Nephron progenitor cell (in vitro differentiated cells): ENCODE measurements at places on chromosomes 16 and 17.

DNA sequence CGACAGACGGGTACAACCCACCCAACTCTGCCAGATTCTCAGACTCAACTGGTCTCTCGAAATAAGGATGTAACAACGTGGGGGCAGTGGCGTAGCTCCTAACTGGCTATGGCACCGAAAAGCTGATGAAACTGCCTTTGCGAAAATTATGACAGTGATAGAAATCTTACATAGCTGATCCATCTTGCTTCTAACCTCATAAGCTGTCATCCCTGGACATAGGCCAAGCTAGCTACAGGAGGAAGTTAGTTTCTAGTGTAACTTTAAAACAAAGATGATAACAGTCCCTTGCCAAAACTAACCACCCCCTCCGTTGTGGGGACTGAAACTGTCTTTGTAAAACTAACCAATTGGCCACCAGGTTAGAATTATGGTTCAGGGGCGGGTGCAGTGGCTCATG, 220.1 kb downstream of the SLC39A11 start:
- no peak for DNase-seq

DNA sequence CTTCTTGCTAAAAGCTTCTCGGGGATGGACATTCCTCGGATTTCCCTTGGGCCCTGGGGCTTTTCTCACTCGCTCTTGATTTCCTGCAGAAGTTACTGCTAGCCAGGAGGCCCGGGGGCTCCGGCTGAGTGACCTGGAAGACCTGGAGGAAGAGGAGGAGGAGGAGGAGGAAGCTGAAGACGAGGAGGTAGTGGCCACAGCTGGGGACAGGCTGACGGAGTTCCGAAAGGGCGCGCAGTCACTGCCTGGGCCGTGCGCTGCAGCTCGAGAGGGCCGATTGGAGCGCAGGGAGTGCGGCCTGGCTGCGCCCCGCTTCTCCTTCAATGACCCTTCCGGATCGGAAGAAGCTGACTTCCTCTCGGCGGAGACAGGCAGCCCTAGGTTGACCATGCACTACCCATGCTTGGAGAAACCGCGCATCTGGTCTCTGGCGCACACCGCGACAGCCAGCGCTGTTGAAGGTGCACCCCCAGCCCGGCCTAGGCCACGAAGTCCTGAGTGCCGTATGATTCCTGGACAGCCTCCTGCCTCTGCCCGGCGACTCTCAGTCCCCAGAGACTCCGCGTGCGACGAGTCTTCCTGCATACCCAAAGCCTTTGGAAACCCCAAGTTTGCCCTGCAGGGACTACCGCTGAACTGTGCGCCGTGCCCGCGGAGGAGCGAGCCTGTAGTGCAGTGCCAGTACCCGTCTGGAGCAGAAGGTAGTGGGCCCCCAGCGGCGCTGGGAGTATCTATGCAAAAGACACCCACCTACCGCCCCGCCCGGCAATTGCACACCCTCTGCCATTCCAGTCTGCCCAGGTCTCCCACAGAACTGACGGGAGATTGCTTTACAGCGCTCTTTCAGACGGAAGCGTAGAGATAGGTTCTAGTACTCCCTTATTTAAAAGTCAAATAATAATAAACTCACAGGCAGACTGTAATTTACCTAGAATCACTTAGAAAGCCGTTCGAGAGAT, 4.9 kb downstream of the IRX6 start:
- DNase-seq = peak; percentile 38

DNA sequence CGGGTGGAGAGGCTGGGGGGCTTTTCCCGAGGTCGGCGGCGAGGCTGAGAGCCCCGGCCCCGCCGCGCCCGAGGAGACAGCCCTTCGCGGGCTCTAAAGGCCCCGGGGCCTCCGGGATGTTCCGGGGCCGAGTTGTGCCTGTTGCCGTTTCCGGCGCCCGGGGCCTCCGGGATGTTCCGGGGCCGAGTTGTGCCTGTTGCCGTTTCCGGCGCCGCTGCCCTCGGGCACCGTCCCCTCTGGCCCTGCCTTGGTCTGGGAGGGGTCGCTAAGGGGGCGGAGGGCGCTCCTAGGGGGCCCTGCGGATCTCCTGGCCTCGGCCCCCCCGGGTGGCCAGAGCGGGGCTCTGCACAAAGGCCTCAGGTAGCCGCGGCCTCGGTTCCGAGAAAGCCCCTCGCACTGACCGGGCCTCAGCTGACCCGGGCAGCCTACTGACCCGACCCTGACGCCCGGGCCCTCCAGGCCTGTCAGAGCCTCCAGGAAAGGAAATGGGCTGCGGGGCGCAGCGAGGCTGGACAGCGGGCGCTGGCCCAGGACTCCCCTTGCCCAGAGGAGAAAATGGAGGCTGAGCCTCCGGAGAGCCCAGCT, 24.2 kb downstream of the ACTG1 start:
- DNase-seq = no peak

DNA sequence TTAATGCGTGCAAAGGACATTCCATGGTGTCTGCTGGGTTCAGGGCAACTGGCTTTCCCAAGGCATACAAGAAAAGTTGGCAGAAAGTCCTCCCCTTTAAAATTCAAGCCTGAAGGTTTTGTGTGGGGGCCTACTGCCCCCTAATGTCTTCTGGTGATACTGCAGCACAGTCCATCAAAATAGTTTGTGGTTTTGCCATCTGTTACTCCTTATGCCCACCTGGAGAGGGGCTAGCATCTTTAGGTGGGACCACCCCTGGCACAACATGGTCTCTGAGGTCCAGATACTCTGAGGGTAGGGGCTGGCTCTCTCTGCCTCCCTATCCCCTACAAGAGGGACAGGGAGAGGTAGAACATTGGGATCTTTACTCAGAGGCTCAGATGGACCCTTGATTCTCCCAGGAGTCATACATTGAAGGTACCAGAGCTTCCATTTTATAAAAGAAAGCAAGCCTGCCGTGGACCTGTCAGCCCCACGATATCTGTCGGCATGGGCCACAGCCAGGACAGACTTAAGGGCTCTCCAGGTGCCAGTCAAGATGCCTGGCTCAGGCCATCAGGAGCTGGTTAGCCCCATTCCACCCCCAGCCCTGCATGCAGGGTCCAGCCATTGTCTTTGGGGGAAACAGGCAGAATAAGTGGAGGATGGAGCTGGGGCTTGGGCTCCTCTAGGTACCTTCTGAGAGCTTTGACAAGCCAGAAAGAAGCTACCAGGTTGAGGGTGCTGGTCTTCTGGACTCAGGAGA, 6.3 kb downstream of the ESRP2 start:
- DNase-seq = peak; percentile 59

- no peak for DNase-seq
These were observed 8.5 kb upstream of the BAIAP2 start for GRCh38 chr17:81026266-81027036.

- DNase-seq = no peak
These were observed 4.9 kb upstream of the ZG16B start for GRCh38 chr16:2825049-2825742.

GRCh38 chr16:52123061-52123839, 423.7 kb downstream of the TOX3 start:
- no peak for DNase-seq

DNA sequence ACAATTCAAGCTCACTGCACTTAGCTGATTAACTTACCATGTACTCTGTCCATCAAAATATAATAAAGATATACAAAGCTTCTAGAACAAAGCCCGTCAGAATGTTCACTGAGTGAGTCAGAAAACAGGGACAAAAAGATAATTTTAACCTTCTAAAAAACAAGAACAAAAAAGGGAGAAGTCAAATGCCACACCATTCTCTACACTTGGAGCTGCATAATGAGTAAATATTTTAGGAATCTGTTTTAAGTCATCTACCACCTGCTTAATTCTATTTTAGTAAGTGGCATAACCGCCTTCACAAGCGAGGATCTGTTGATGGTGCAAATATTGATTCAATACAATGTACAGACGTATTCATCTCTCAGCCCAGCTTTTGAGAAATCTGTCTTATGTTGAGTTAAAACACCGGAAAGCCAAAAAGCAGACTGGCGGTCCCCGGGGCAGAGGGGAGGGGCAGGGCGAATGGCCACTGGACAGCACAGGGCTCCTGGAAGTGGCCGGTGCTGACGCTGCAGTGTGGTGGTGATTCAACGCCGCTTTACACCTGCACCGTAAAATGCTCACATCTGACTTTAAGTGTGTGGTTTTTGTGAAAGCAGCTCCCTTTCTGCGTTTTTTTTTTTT, 20.1 kb downstream of the RAB40B start:
- no peak for DNase-seq

- DNase-seq = no peak
These were observed 492.5 kb upstream of the HSBP1 start for GRCh38 chr16:83315271-83315670.

- DNase-seq = peak; percentile 63
These were observed 6.3 kb downstream of the BCAR1 start for GRCh38 chr16:75244844-75245758.

GRCh38 chr17:65088621-65089360, 32.3 kb upstream of the GNA13 start:
- no peak for DNase-seq

DNA sequence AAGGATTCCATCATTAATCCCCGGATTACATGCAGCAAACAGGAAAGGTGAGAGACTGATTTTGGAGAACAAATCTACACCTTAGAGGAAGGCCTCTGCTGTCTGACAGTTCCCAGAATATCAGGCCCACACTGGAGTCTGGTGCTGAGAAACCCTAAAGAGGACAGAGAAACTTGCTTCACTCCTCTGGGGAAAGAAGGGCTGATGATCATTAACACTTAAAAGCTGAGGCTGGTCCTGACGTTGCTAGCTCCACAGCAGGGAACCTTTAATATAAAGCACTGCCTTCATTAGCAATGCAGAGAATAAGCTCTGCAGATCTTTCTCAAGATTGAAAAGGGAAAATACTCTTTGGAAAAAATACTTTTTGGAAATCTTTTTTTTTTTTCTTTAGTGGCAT, 1472.4 kb upstream of the GOT2 start:
- no peak for DNase-seq

DNA sequence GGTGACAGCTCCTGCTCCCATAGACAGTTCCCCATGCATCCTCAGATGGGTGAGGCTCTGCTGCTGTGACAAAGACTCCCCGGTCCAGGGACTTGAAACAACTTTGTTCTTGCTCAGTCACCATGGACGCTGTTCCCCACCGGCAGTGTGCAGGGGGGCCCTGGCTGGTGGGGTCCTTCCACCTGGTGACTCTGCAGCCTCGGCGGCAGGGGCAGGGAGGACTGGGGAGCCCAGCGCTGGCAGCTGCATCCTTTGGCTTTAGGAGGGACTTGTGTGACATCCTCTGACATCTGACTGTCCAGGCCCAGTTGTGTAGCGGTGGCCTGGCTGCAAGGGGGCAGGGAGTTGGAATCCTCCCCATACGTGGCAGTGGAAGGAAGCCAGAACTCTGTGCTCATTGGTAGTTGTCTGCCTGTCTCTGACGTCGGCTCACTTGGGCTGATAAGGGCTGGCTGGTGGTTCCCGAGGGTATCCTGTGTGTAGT, 107.3 kb downstream of the CMIP start:
- no peak for DNase-seq

- DNase-seq = no peak
These were observed 111.0 kb upstream of the CPHXL start for GRCh38 chr16:75837264-75837663.

DNA sequence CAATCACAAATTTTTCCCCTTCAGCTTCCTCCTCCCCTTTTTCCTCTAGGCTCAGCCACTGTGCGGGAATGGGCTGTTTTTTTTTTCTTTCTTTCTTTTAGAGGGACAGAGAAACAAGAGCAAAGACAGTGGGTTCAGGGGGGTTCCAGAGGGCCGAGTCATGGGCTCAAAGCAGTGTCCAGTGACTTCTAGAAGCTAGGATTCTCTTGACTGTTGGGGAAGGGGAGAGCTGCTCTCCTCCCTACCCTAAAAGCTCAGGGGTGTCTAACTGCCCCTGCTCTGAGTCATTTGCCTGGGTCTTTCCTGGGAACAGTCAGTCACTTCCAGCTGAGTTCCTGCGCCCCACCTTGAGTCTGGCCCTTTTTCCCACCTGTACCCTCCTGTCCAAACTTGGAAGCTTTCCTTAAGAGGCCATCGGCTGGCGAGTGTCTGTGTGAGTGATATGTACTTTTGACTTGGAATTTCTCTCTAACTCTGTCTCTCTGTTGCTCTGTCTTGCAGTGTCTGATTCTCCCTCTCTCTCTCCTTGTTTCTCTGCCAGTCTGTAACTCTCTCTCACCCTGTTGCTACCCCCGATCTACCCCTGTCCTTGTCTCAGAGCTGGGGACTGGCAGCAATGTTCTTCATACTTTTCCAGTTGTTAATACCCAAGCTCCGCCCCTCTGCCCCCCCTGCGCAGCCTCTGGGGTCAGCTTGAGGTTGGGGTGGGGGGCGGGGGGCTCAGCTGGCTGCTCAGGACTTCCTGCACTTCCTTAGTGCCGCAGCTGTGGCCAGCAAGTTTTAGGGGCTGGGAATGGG, 2.4 kb downstream of the THRA start:
- DNase-seq = peak; percentile 72
